ENCODE measurements at places on chromosomes 3 and 15.

DNA sequence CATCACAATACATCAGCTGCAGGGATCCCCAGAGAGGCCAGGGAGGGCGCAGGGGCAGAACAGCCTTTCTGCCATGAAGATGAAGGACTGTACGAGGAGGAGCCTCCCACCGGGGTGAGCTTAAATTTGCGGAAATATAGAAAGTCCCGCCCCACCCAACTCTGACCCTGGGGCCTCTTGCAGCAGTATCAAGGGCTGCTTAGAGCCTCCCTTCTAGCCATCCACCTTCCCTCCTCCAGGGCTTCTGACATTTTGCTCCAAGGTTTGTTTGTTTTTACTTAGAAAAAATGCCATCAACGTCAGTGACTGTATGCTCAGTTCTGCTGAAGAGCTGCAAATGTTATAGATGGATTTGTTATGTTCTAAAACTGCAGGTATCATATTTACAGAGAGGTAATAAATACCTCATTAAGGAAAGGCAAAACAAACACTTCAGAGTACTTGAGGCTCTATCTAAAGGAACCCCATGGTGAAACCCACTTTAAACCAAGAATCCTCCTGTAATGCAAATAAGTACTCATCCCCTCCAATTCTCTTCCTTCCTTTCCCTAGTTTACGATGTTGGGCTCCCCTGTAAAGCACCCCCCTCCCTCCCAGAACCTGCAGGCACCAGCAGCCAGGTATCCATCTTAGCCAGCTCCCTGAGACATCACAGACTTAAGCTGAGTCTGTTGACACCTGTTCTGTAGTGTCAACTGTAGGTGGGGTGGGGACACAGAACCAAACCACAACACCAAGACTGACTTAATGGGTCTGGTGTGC is 30.5 kb downstream of the RFTN1 start:
- DNase-seq = no peak

DNA sequence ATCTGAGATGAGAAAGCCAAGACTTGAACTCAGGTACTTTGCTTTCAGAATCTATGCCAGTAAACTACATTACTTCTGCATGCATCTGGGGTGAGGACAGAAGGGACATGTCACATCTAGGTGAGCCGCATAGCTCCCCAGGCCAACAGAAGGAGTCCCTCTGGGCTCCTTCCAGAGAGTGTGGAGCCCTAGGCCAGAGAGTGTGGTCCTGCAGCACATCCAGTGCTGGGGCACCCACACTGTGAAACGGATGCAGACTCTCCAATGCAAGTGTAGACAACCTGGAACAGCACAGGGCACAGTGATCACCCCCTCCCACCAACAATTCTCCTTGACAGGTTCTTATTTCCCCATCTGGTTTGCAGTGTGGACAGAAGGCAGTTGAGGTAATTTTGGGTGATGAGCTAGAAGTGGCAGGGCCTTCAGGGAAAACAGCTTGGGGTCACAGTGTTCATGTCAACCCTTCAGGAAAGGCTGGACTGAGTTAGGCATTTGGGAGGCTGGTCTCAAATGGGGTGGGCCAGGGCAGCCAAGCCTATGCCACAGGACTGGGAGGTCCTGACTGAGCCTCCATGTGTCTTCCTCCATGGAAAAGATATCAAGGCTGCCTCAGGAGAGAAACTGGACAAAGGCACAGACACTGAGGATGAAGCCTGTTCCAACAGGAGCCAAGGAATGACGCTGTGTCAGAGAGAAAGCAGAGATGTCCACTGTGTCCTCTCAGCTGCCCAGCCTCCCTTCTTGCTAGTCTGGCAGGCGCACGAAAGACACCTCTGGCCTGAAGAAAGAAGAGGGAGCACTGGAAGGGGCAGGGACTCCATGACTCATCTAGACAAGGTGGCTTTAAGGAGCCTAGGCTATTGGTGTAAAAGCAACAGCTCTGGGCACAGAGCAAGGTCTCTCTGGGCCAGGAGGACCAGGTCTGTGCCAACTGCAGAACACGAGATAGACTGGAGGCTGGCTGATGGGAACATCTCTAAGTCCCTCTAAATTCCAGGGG is 1.7 kb downstream of the PLCD1 start:
- DNase-seq = no peak

GRCh38 chr3:131200636-131201199 is 174.0 kb downstream of the NEK11 start:
- DNase-seq = no peak

DNA sequence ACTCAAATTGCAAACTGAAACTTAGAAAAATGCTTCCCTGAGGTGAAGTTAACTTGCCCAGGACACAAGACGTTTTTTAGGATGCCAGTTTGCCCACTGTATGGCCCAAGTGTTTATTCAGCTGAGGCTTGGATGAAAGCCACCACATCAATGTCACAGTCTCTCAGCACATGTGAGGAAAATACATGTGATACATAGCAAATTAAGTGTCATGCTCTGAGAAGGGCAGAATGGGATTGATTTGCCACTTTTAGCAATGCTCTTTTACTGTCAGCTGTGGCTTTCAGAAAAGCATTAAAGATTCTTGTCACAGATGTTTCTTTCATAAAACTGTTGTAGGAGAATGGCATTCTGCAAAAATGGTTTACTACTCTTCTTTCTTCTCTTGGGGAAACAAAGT is 165.5 kb downstream of the ZIC1 start:
- DNase-seq = no peak

DNA sequence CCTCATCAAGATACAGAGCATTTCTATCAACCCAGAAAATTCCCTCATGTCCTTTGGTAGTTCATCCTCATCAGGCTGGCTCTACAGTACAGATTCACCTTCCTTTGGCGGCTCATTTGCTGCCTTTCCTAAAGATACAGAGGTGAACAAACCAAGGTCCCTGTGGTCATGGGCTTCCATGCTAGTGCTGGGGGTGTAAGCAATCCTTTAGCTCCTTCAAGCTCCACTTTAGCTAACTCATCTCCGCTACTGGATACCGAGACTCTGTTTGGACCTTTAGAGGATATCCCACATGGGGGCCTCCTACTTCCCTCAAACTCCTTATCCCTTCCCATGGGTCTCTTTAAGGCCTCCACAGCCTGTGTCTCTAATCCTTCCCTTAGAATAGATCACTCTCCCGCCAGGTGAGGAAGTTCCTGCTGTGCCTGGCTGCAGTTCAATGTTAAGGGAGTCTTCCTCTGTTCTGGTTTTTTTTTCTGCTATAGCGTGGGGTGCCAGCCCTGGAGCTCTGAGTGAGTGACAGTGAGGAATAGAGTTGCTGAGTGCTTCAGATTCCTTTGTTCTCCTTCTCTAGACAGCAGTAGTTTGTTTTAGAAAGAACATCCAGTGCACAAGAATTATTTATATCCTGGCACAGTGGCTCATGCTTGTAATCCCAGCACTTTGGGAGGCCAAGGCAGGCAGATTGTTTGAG is 30.7 kb downstream of the CLEC3B start:
- no peak for DNase-seq

- DNase-seq = no peak
These were observed 49.7 kb upstream of the GOLGA6B start for GRCh38 chr15:72604794-72605193.

DNA sequence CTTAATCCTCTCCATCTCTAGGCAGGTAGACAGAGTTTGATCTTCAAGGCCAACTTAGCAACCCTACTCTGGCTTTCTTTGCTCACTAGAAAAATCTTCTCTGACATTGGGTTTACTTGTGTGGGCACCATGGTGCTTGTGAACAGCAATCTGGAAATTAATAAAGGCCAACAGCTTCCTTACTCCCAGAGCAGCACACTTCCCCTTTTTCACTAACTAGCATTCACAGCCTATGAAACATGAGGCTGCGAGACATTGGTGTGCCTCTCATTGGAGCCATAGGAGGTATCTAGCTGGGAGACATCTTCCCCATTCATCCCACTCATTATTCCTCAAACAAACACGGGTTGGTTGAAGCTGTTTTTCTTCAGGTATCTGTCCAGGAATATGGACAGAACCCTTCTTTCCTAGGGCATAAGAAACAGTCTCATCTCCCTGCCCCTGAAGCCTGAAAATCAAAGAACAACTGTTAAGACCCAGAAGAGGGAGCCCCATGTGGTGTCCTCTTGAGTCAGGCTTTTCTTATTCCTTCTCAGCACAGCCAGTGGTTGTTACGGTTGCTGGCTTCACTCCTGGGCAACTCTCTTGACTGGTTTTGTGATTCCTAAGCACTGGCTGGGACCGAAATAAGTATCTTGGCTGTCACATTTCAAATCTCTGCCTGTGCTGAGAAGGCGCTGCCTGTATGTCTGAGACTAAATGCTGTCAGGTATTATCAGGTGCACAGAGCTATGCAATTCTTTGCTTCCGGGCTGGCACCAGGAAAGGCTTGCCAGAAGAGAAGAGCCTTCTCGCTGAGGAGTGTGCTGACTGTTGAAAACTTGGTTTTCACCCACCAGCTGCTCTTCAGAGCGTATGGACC is 194.4 kb downstream of the FEZF2 start:
- no peak for DNase-seq

- no peak for DNase-seq
These were observed 2.6 kb downstream of the CYP19A1 start for GRCh38 chr15:51335538-51336410.

- no peak for DNase-seq
These were observed 28.3 kb downstream of the C3orf20 start for GRCh38 chr3:14703128-14703750.

DNA sequence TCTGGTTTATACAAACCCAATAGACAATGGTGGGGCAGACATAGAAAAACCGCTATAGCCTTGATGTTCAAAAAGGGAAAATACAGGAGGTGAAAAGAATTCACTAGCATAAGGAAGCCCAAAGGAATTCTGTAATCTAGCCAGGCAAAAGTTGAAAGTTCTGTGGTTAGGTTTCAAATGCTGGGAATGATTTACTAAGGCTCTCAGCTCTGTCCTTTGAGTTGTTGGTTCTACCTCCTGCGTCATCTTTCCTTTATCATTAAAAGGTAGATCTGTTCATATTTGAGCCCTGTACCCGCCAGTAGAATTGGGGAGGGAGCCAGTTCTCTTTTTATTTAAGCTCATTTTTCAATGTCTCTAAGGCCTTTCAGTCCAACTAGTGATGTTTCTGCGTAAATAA is 866.5 kb downstream of the IGSF11 start:
- no peak for DNase-seq

DNA sequence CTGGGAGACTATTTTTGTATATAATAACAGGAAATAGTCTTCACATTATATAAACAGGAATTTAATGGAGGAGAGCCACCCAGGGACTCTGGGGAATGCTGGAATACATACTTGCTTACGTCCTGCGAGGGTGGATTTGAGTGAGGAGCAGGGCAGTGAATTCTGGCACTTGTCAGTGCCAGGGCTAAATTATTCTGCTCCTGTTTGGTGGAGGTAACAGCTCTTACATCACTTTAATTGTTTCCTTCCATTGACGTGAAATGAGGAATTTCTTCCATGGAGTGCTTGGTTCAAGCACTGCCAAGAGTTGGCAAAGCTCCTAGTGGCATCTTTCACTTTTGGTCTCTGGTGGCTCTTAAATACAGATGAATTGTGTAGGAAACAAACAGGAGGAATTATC is 94.1 kb upstream of the GOLGA8J start:
- DNase-seq = no peak

DNA sequence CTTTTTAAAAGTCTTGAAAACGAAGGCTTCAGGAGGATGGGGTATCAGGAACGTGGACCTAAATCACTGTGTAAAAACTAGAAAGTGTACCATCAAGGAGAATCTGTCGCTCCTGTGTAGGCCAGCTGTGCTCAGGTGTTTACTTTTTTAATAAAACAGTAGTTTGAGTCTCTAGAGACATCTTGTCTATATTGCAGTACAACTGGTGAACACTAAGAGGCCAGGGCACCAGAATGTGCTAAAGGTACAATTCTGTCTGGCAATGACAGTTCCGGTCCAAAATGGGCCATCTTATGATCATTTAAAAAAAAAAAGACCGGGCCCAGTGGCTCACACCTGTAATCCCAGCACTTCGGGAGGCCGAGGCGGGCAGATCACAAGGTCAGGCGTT is 61.8 kb upstream of the MCF2L2 start:
- no peak for DNase-seq

- no peak for DNase-seq
These were observed 40.9 kb downstream of the RFTN1 start for GRCh38 chr3:16472593-16472992.

DNA sequence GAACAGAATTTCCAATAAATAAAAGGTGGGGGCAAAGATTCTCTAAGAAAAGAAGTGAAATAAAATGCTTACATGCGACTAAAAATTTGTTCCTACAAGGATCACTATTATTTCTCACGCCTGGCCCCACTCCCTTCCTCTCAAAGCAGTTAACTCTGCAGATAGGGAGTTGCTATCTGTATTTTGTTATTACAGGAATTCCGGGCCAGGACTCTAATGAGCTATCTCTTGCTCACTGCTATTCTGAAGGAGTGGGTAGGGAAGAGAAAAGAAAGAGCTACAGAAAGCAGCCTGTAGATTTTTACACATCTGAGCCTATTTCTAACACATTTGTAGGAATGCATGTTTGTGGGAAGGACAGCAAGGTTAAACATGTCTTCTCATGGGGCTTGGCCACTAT is 140.4 kb downstream of the PCCB start:
- DNase-seq = no peak

DNA sequence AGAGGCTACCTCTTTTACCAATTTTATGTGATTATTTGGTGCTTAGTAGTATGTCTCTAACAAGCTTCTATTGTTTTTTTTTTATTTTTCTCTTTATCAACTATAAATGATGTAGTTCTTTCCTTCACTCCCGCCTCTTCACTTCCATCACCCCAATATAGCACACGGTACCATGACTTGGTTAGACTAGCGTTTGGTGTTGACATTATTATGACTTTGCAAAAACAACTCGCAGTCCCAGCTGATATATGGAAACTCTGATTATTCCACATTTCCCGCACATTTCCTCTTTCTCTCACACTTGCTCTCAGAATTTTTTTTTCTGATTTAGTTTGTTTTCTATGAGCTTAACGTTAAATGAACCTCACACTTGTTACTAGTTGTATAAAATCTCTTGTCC is 162.2 kb downstream of the GREM1 start:
- no peak for DNase-seq

- no peak for DNase-seq
These were observed 90.3 kb downstream of the FMN1 start for GRCh38 chr15:33104212-33104611.

- DNase-seq = no peak
These were observed 123.4 kb upstream of the FRMD4B start for GRCh38 chr3:69509288-69509687.

DNA sequence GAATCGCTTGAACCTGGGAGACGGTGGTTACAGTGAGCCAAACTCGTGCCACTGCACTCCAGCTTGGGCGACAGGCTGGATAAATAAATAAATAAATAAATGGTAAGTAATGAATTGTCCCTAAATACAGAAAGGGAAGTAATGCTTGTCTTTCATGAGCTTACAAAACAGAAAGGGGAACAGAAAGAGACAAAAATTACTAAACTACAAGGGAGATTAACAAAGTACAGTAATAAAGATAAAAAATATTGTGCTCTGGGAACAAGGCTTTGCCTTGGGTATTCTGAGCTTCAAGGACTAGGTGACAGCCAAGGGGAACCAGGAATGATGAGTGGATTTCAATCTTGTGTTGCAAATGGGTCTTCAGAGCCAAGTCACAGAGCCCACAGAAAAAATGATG is 9.2 kb upstream of the HLTF start:
- DNase-seq = no peak

- peak; percentile 51 for DNase-seq
These were observed at the start of gene NRROS for GRCh38 chr3:196639483-196640296. Gene NRROS (plus strand): TSS chr3:196639694. CDS start chr3:196654540, 14,846 bp downstream.
